ENCODE measurements at places on chromosomes 5 and 9.

GRCh38 chr5:109784687-109785086 is 95.0 kb downstream of the MAN2A1 start:
- DNase-seq: no peak

DNA sequence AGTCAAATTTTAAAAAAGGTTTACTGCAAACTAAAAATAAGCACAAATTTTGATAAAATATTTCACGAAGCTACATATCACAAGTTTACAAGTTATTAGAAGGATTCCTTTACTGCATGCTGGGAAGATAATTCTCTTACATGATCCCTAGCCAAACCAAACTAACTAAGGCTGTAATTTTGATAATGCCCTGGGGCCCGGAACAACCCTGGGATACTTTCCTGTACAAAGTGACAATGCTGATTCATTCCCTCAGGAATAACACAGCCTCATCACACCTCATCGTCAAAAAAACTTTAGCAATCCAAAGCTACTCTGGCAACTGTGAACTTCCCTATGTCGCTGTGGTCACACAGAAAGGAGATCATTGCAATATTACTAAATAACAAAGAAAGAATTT is 402.9 kb downstream of the RAB3C start:
- no peak for DNase-seq

- peak; percentile 12 for DNase-seq
Observed at GRCh38 chr5:160621526-160621925, 199.9 kb downstream of the PTTG1 start.

- DNase-seq: no peak
Observed at GRCh38 chr5:179326122-179326927, 18.9 kb downstream of the ADAMTS2 start.

- peak; percentile 25 for DNase-seq
Observed at GRCh38 chr5:96566833-96567587, 95.2 kb upstream of the CAST start.
